ENCODE measurements at places on chromosomes 1 and 21. TPM values are rescaled to one million over a fixed set of nuclear protein-coding genes. Genes with fewer than 3 reads are reported as not detected.

DNA sequence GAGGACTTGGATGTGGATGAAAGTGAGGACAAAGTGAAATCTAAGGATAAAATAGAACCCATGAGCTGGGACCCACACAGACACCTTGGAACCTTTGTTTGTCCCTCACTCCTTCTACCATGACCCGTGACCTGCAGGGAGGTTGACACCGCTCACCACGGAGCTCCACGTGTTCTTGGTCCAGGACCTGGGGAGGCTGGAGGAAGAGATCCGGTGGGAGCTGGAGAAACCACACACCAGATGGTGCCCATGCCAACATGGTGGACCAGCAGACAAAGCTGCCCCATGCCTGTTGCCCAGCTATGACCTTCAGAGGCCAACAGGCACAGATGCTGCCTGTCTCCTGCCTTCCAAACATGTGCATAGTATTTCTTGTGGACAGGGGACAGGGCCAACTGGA is 721.9 kb downstream of the PTPRU start:
- no peaks in the 10 kb centered on the region for H3K4me1 ChIP-seq
- H3K27ac ChIP-seq = no peak overlapping the region
- DNase-seq = no peak
- H3K27me3 ChIP-seq = no peaks in the 10 kb centered on the region

Gene ZFYVE9
- 16.4 TPM for total RNA-seq

Gene CAPN8
- total RNA-seq = not detected

Gene PSRC1
- total RNA-seq = 7.7 TPM

DNA sequence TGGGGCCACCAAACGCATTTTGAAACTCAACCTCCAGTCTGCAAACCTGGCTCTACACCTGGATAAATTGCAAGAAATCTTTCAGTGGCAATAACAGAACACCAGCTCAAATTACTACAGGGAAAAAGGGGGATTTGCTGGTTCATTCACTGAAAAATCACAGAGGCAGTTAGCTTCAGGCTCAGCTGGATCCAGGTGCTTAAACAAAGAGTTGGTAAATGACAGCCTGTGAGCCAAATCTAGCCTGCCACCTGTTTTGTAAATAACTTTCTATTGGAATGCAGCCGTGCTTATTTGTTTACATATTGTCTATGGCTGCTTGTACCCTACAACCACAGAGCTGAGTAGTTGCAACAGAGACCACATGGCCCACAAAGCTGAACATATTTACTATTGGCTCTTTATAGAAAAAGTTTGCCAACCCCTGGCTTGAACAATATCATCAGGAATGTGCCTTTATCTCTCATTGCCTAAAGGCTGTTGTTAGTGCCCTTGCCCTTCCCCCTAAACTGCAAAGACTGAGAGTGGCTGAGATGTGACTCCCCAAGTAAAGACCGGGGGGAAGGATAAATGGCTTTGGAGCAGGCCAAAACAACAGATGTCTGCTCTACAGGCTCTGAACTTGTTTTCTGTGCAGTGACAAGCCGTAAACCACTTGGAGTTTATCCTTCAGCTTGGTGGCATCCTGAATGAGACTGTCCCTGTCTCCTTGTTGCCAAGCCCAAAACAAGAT is 21.5 kb upstream of the PTPRF start:
- no peaks in the 10 kb centered on the region for H3K4me1 ChIP-seq
- no peaks in the 10 kb centered on the region for H3K27me3 ChIP-seq
- no peak overlapping the region for H3K4me3 ChIP-seq
- no peaks in the 10 kb centered on the region for H3K36me3 ChIP-seq
- H3K27ac ChIP-seq = no peak overlapping the region
- no peak for DNase-seq

GRCh38 chr1:109249654-109250401 is 489 bp downstream of the CELSR2 start:
- peak overlapping the region; percentile 55 for H3K4me3 ChIP-seq
- no peak for DNase-seq
- no peak overlapping the region for H3K27ac ChIP-seq
- H3K36me3 ChIP-seq = no peaks in the 10 kb centered on the region
- no peaks in the 10 kb centered on the region for H3K27me3 ChIP-seq
- peaks cover 26% of the 10 kb centered on the region for H3K4me1 ChIP-seq

GRCh38 chr1:8077120-8077573 is 51.0 kb upstream of the ERRFI1 start:
- no peaks in the 10 kb centered on the region for H3K27me3 ChIP-seq
- H3K36me3 ChIP-seq = no peaks in the 10 kb centered on the region
- DNase-seq = peak; percentile 99
- H3K4me1 ChIP-seq = peaks cover 38% of the 10 kb centered on the region
- peak overlapping the region; percentile 91 for H3K27ac ChIP-seq
- no peak overlapping the region for H3K4me3 ChIP-seq

Gene LHX8
- total RNA-seq = 0.52 TPM

GRCh38 chr21:31132574-31133242 is 94.4 kb upstream of the KRTAP19-8 start:
- H3K27ac ChIP-seq = no peak overlapping the region
- no peaks in the 10 kb centered on the region for H3K4me1 ChIP-seq
- H3K4me3 ChIP-seq = no peak overlapping the region
- H3K36me3 ChIP-seq = no peaks in the 10 kb centered on the region
- no peaks in the 10 kb centered on the region for H3K27me3 ChIP-seq

GRCh38 chr1:155940993-155941844 is at the start of gene RXFP4:
RXFP4 (plus strand) TSS chr1:155941638; CDS start chr1:155941710, 72 bp downstream.
- peaks cover 6% of the 10 kb centered on the region for H3K36me3 ChIP-seq
- peaks cover 28% of the 10 kb centered on the region for H3K4me1 ChIP-seq
- H3K27ac ChIP-seq = no peak within 1 kb of the TSS
- no peaks in the 10 kb centered on the region for H3K27me3 ChIP-seq
- no peak within 1 kb of the TSS for H3K4me3 ChIP-seq
- peak; percentile 14 for DNase-seq

GRCh38 chr1:63916485-63917360 is 142.9 kb downstream of the ROR1 start:
- peaks cover 27% of the 10 kb centered on the region for H3K4me1 ChIP-seq
- no peak overlapping the region for H3K27ac ChIP-seq
- peaks cover 10% of the 10 kb centered on the region for H3K27me3 ChIP-seq
- no peak for DNase-seq

Gene PPIAL4G
- total RNA-seq = not detected

Gene CLDN17
- not detected for total RNA-seq

- H3K36me3 ChIP-seq = no peaks in the 10 kb centered on the region
- H3K4me1 ChIP-seq = peaks cover 22% of the 10 kb centered on the region
- no peak overlapping the region for H3K4me3 ChIP-seq
- H3K27ac ChIP-seq = no peak overlapping the region
Measured at GRCh38 chr1:41659903-41660302, 175.4 kb upstream of the EDN2 start.

Gene RHD
- not detected for total RNA-seq

GRCh38 chr21:44000360-44000759 is 11.7 kb upstream of the TRAPPC10 start:
- H3K4me3 ChIP-seq = no peak overlapping the region
- no peak overlapping the region for H3K27ac ChIP-seq
- H3K4me1 ChIP-seq = peaks cover 4% of the 10 kb centered on the region
- DNase-seq = no peak

DNA sequence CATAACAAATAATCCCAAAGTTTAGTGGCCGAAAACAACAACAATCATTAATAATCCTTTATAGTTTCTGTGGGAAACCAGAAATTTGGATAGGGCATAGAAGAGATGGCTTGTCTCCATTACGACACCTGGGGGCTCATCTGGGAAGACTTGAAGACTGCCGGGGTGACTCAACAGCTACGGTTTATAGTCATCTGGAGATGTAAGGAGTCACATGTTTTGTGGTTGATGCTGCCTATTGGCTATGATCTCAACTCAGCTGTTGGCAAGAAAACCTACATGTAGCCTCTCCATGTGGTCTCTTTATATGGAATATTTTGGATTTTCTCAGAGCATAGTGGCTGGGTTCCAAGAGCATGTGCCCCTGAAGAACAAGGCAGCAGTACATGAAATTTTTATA is 29.3 kb upstream of the TSPAN2 start:
- no peak overlapping the region for H3K4me3 ChIP-seq
- no peaks in the 10 kb centered on the region for H3K36me3 ChIP-seq
- H3K27ac ChIP-seq = no peak overlapping the region
- peaks cover 22% of the 10 kb centered on the region for H3K4me1 ChIP-seq

GRCh38 chr21:44530221-44530902 is 9.6 kb downstream of the KRTAP10-1 start:
- no peak overlapping the region for H3K27ac ChIP-seq
- H3K36me3 ChIP-seq = no peaks in the 10 kb centered on the region
- no peak overlapping the region for H3K4me3 ChIP-seq

Measured in astrocyte (in vitro differentiated cells and primary cell).